ENCODE measurements at places on chromosomes 12 and 14.

- DNase-seq = no peak
Observed at GRCh38 chr12:78403681-78404080, 460.9 kb upstream of the SYT1 start.

GRCh38 chr12:15972894-15973293, 61.8 kb downstream of the DERA start:
- no peak for DNase-seq

- no peak for DNase-seq
Observed at GRCh38 chr14:70020352-70021170, 141.3 kb downstream of the SMOC1 start.

DNA sequence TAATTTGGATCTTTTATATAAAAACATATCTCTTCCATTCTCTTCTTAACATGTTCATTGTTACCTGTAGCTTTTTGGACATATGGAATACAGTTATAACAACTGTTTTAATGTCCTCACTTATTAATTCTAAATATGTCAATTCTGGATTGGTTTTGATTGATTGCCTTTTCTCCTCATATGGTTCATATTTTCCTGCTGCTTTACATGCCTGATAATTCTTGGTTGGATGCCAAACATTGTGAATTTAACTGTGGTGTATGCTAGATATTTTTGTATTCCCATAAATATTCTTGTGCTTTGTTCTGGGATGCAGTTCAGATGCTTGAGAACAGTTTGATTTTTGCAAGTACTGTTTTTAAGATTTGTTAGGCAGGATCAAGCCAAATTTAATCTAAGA, 10.8 kb downstream of the C14orf132 start:
- no peak for DNase-seq

- DNase-seq = no peak
Observed at GRCh38 chr14:60807247-60807646, 72.7 kb downstream of the MNAT1 start.

DNA sequence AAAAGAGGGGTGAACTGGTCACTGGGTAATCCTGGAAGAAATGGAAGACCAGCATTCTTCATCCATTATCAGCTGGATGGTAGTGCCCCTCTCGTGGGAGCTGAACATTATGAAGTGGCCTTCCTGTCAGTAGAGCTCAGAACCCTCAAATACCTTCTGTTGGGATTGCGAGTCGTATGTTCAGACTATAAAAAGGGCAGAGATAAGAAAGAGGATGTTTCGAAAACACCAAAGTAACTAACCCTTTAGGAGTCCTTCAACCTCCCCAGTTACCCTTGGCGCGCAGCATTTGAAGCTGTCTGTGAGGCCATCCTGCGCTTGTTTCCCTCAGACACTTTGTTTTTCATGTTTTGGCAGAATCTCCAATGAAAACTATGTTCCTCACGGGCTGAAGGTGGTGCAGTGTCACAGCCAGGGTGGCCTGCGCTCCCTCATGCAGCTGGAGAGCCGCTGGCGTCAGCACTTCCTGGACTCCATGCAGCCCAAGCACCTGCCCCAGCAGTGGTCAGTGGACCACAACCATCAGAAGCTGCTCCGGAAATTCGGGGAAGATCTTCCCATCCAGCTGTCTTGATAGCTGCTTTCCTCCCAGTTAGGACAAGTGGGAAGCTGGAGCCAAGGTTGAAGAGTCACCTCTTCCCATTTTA, 19.3 kb upstream of the GALNT16 start:
- no peak for DNase-seq

DNA sequence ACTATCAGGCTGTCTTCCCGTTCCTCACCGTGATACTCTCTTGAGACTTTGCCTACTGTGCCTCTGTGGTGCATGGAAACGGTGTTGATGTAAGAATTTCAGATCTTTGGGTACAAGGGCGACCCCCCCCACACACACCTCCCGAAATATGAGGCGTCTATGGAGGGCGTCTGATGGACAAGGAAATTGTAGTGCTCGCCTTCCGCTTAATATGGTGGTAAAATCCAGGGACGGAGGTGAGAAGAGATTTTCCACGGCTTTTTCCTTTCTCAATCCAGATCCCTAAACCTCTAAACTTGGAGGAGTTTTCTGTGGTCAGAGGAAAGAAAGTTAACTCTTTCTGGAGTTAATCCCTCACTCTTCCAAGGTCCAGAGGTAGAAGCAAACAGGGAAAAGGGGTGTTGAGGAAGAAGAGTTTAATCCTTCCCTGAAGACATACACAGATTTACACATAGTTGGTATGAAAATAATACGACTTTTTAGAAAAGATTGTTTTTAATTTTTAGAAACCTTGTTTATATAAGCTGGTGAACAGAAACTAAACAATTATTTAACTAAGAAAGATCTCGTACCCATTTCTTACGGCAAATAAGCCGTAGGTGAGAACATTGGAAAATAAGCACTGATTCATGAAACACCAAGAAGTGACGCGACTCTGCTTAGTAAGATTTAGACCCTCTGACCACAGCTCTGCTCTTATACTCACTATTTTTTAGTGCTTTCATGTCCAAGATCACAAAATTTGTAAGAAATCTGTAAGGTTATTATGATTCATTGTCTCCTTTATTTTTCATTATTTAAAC, 23.1 kb upstream of the RNASE12 start:
- DNase-seq = no peak

DNA sequence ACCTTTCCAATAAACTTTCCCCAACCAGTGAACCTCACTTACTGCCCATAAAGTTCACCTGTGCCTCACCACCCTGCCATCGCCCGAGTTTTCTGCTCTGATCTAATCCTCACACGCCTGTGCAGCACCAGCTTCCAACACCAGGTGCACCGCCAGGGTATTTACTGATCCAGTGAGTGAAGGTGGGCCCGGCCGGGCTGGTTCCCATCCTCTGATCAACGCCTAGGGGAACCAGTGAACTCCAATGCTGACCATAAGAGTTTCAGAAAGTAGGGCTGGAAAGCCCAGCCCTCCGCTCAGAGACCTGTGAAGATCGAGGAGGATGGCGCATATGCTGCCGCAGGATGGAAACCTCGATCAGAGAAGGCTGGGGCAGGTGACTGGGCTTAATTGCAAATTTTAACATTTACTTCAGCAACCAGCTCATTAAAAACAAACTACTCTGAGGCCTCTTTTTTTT, 685 bp upstream of the MYL6B start:
- DNase-seq = peak; percentile 17

DNA sequence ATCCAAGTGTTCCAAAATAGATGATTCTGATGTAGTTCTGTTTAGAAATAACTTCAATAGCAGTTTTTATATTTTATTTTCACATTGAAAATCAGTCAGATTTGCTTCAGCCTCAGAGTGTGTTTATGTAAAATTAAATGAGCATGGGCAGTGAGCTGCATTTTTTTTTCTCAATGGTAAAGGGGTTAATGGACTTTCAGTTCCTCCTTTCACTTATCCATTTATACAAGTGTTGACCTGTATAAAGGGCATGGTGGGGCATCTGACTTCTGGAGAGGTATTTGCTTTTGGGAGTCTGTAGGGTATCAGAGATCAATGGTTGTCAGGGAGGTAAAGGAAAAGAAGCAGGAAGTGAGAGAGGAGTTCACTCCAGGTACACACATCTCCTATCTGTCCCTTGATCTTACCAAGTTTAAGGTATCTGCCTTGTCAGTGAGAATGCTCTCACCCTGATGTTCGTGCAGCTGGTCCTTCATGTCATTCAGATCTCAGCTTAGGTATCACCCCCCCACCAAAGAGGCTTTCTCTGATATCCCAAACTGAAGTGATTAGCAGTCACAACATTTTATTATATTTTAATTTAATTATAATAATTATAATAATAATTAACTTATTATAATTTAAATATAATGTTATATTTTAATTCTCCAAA, 181.6 kb upstream of the LMNTD1 start:
- no peak for DNase-seq

- peak; percentile 24 for DNase-seq
Observed at GRCh38 chr12:91988086-91988923, 157.3 kb downstream of the BTG1 start.

GRCh38 chr14:78823035-78823434, 652.9 kb downstream of the NRXN3 start:
- no peak for DNase-seq

- DNase-seq = no peak
Observed at GRCh38 chr14:52000019-52000582, 10.8 kb downstream of the RTRAF start.

DNA sequence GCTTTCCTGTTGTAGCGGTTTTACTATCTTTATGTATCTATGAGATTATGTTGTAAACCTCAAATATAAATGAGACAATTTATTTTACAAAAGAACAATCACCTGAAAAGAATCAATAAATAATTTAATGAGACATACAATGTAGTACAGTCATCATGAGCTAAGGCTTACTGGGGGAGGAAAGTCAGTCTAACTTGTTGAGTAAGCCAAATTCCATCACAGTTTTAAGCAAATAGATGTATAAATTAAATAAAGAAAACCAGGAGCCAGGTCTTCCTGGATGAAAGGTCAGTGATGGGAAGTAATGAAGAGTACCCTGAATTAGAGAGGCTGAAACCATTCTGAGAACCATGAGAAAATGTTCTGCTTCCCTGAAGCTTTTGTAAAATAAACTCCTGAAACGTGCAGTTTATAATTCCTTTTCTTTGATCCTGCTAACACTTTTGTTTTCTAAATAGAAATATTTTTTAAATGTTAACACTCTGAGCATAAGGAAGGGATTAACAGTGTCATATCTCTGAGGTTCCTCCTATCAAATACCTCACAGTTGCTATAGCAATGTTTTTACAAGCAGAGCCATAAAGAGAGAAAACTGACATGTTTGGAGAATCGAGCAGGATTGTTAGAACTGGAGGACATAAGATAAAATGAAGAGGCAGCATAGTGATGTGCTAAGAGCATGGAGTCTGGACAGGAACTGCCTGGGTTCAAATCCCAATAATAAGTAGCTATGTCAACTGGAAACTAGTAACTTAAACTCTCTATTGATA, 444.9 kb upstream of the FOXG1 start:
- DNase-seq = no peak

GRCh38 chr12:72380441-72380840, 108.3 kb downstream of the TRHDE start:
- DNase-seq = no peak

- DNase-seq = peak; percentile 12
Observed at GRCh38 chr14:32513571-32514009, 184.5 kb downstream of the AKAP6 start.

- peak; percentile 32 for DNase-seq
Observed at GRCh38 chr12:58920102-58920960, at the start of gene LRIG3. LRIG3 (minus strand) TSS chr12:58920504; CDS start chr12:58920235, 269 bp downstream.

- no peak for DNase-seq
Observed at GRCh38 chr12:65827827-65828231, 3.5 kb downstream of the HMGA2 start.

GRCh38 chr12:94353130-94353529, 106.5 kb downstream of the CEP83 start:
- DNase-seq = no peak

DNA sequence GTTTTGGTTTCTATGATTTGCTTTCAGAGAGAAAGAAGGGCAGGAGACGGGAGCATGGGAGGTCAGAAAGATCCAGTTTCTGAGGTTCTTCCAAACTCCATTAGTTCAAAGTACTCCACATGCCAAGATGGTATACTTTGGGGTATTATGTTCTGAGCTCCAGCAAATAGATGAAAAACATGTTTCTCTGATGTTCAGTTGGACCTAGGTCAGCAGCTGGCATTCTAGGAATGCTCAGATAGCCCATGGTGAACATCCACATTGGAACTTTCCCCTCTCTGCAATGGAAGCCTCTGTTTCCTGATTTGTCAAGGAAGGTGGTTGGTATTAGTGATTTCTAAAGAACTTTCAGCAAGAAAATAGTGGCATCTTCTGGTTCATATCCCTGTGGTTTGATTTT, 257.5 kb downstream of the KTN1 start:
- no peak for DNase-seq

GRCh38 chr12:120072472-120073249, 43.9 kb downstream of the RAB35 start:
- no peak for DNase-seq

- DNase-seq = no peak
Observed at GRCh38 chr12:27282754-27283153, 38.7 kb downstream of the STK38L start.

DNA sequence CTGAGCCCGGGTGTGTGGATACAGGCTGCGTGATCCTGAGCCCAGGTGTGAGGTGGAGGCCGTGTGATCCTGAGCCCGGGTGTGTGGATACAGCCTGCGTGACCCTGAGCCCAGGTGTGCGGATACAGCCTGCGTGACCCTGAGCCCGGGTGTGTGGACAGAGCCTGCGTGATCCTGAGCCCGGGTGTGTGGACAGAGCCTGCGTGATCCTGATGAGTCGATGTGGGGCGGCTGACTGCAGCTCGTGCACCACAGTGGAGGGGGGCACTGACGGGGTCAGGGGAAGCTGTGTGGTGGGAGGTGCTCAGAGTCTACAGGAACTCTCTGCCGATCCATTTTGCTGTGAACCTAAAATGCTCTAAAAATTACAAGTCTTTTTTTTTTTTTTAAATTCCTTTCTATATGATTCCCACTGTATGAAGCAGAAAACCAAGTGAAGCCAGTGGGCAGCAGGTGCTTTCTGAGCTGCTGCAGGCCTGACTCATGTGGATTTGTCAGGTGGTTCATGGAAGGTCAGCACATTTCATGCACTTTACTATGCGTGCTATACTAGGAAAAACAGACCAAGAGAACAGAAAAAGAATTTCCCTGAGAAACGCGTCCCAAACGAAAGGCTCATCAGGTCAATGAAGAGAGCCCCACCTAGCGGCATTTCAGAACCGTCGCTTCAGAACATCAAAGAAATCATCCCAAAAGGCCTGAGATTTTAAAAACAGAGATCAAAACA, 19.3 kb downstream of the BRF1 start:
- peak; percentile 39 for DNase-seq
